ENCODE measurements at places on chromosomes 16 and 17.

DNA sequence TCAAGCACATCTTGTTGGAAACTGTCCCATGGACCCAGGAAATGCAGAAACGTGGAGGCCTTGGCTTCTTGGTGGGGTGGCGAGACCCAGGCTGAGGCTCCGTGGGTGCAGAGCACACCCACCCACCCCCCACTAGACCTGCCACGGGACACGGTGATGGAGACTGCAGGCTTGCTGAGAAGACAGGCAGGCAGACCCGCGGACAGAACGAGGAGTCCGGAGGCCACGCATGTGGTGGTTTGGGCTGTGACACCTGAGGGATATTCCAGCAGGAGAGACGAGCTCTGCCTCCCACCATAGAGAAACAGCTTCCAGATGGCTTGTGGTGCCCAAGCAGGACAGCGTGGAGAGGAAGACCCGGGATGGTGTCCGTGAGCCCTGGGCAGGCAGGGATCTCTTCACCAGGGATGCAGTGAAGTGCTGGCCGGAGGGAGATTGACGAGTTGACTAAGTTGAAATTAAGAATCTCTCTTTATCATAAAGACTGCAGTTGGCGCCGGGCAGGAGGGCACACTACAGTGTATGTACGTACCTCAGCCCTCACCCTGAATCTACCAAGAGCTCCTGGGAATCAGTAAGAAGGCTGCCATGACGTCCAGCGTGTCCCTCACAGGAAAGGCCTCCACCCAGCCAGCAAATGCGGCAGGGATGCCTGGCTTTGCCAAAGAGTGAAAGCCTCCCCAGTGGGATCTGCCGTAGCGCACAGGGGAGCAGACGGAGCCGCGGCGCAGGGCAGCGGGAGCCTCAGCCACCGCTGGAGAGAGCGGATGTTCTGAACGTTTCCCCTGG lies 8.2 kb downstream of the UBE2I start:
- DNase-seq: no peak

DNA sequence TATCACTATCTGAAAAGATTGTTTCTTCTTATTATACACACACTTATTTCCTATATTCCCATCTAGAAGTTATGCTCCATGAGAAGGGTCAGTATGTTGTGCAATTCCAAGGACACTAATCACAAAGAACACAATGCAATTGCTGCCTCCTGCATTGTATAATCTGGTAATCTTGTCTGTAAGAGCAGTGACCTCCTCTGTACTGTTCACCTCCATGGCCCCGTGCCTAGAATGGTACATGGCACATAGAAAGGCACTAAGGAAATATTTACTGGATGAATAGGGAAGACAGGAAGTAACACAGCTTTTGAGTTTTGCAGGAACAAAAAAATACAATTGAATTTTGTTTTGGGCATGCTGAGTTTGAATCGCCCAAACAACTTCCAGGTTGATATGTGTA lies 214.6 kb upstream of the SALL1 start:
- DNase-seq: no peak

DNA sequence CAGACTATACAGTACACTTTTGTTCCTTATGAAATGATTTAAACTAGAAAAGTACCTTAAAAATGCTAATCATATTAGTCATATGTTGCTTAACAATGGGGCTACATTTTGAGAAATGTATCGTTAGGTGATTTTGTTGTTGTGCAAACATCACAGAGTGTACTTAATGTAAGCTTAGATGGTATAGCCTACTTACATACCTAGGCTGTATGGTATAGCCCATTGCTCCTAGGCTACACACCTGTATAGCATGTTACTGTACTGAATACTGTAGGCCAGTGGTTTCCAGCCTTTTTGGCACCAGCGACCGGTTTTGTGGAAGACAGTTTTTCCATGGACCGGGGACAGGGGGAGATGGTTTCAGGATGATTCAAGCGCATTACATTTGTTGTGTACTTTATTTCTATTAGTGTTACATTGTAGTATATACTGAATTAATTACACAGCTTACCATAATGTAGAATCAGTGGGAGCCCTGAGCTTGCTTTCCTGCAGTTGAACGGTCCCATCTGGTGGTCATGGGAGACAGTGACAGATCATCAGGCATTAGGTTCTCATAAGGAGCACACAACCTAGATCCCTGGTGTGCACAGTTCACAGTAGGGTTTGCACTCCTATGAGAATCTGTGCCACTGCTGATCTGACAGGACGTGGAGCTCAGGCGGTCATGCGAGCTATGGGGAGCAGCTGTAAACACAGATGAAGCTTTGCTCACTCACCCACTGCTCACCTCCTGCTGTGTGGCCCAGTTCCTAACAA lies 35.0 kb upstream of the MRC2 start:
- no peak for DNase-seq

DNA sequence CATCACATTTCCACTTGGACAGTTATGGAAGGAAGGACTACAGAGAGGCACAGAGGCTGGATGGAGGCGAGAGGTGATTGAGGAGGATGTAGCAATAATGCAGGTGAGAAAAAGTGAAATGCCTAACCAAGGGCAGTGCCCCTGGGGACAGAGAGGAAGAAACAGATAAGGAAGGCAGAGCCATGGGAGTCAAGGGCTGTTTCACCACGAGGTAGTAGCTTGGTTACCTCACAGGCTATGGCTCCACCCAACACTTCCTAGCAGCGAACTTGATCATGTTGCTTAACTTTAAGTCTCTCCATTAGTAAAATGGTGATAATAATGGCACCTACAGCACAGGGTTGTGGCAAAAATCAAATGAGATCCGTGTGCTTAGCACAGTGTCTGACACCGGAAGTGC lies 83.9 kb downstream of the YPEL2 start:
- no peak for DNase-seq

- no peak for DNase-seq
Measured at GRCh38 chr17:79618383-79619067, 7.7 kb upstream of the RBFOX3 start.

DNA sequence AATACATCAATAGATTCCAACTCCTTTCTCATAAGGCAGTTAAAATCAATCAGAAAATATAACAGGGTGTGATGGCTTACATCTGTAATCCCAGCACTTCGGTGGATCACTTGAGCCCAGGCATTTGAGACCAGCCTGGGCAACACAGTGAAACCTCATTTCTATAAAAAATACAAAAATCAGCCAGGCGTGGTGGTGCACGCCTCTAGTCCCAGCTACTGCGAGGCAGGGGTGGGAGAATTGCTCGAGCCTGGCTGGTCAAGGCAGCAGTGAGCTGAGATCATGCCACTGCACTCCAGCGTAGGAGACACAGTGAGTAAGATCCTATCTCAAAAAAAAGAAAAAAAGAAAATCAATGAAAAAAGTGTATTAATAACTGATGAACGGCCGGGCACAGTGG lies 258.6 kb downstream of the NTN1 start:
- DNase-seq: no peak

GRCh38 chr16:18979936-18980335 lies 3.8 kb upstream of the TMC7 start:
- DNase-seq: no peak

DNA sequence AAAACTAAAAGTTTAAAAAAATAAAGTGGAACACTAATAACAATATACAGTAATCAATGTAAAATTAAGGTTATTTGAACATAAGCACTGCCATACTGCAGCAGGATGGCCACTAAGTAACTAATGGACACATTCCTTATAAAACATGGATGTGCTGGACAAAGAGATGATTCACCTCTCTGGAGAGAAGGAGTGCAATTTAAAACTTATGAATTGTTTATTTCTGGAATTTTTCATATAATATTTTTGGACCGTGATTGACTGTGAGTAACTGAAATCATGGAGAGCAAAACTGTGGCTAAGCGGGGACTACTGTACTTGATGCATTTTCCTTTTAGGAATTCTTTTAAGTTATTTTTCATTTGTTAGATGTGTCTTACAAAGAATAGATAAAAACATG lies 21.8 kb downstream of the CBFB start:
- DNase-seq: no peak

GRCh38 chr17:32111141-32111771 lies 31.0 kb upstream of the RHOT1 start:
- DNase-seq: peak; percentile 15

DNA sequence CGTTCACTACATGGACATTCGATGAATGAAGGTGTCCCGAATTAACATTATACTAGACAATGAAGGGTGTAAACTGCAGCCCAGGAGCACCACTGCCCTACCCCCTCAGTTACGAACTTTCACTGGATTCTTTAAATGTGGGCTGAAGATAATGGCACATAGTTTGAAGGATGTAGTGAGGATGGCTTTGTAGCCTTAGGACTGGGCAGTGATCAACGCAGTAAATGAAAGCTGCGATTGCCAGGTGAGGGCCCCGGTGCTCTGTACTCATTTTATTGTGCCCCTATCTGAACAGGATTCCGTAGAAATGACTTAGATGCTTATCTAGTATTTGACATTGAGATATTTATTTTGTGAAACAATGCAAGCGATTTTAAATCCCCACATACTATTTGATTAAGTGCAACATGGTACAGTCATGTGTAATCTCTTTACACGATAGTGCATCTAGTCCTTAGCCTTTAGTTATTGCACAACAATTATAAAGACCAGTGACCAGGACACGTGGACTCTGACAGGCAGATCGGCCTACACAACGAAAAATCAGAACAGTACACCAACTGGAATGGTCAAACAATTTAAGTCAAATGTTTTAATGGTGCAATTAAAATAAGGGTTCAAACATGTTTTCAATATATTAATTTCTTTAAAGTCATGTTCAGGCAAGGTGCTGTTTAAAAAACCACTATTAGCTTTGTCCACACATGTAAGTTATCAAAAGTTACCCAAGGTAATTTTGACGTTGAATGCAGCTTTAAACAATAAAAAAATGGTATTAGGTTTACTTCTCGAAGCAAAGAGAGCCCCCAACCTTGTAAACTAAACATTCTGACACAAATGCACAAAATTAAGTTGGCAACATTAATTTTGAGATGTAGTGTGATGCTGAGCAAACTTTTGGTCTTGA lies 17.4 kb upstream of the ERN1 start:
- DNase-seq: no peak

DNA sequence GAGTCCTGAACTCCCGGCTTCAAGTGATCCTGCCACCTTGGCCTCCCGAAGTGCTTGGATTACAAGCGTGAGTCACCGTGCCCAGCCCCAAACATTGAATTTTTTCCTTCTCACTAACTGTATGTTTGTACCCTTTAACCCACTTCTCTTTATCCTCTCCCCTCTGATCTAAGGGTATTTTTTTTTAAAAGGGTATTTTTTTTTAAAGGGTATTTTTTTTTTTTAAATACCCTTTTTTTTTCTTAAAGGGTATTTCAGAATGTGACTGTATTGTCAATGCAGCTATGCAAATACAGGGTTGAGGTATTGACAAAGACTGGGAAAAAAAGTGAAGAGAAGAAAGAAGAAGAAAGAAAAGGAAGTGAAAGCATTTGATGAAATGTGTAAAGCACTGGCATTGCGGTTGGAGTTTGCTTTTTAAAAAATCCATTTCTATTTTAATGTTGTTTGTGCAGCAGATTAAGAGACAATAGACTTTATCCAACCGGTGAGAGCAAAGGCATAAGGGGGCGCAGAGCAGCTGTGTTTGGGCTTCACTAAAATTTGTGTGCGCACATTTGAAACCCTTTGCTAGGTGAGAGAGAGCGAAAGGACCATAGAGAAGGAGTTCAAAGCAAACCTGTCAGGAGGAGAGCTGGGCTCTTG lies 42.4 kb downstream of the SYT17 start:
- no peak for DNase-seq

GRCh38 chr16:2470234-2470601 lies 879 bp upstream of the NTN3 start:
- DNase-seq: no peak

DNA sequence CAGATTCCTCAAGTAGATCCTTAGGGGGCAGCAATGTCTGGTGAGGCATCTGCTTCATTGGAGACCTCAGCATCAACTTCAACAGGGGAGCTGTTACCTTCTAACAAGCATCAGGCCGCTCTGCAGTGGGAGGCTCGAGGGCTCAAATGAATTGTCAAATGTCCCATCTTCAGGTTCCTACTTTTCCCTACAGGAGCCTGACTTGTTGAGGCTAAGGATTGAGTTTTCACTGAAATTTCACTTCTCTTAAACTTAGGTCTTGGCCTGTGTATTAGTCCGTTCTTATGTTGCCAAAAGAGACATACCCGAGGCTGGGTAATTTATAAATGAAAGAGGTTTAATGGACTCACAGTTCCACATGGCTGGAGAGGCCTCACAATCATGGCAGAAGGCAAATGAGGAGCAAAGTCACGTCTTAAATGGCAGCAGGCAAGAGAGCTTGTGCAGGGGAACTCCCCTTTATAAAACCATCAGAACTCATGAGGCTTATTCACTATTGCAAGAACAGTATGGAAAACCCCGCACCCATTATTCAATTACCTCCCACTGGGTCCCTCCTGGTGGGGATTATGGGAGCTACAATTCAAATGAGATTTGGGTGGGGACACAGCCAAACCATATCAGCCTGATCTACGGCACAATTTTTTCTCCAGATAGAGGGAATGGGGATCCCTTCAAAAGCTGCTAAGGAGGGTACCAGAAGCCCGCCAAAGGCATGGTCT lies 5.1 kb upstream of the CD300LD start:
- DNase-seq: no peak

- no peak for DNase-seq
Measured at GRCh38 chr17:17134957-17135333, 71.2 kb downstream of the PLD6 start.

DNA sequence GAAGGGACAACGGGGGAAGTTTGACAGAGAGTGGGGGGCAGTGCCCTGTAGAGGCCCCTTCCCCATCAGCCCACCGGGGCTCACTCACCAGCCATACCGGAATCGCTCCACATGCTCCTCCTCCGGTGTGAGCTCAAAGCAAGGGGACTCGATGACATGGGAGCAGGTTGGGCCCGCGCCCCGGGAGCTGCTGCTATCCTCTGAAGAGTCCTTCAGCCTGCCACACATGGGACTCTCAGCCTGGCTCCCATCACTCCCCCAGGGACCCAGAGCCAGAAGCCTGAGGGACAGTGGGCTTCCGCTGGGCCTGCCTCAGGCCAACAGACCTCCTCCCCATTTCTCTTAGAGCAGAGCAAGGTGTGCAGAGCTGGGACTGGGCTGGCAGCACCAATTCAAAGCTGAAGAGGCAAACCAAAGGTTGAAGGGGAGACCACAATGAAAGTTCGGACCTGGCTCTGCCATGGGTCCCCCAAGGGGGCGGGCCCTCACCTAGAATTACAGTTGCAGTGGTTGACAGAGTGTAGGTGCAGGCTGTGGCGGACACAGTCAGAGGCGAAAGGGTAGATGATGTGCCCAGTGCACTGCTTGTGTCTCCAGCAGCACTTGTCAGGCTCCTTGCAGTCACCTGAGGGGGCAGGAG lies 7.3 kb downstream of the PROCA1 start:
- DNase-seq: no peak

- DNase-seq: no peak
Measured at GRCh38 chr17:49637050-49637449, 40.8 kb downstream of the SPOP start.

All from hippocampal formation (tissue), 2 donors.